ENCODE measurements at places on chromosomes 12 and 14.
A peak's percentile ranks its signal among the peaks of the same experiment; 100 is the strongest.

GRCh38 chr12:48978291-48978740, at the start of gene WNT1:
TSS of gene WNT1 (plus strand) at chr12:48978322. CDS start at chr12:48978651, 329 bp downstream.
- DNase-seq = no peak

- no peak for DNase-seq
Measured at GRCh38 chr12:89943463-89943862, 234.8 kb upstream of the ATP2B1 start.

GRCh38 chr14:22096514-22096895, 422.9 kb upstream of the OR4E1 start:
- no peak for DNase-seq

- no peak for DNase-seq
Measured at GRCh38 chr12:113298861-113299545, 35.9 kb downstream of the SLC8B1 start.

DNA sequence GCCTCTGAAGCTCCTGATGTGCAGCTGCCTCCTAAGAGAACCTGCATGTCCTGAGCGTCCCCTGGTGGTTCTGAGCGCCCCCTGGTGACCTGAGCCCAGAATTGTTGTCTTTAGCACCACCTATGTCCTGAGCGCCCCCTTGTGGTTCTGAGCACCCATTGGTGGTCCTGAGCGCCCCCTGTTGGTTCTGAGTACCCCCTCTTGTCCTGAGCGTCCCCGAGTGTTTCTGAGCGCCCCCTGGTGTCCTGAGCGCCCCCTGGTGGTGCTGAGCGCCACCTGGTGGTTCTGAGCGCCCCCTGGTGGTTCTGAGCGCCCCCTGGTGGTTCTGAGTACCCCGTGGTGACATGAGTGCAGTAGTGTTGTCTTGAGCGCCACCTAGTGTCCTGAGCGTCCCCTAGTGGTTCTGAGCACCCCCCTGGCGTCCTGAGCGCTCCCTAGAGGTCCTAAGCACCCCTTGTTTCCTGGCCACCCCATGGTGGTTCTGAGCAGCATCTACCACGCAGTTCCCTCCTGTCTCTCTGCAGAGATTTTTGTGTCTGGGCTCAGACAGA, 782.5 kb downstream of the TMEM121 start:
- peak; percentile 64 for DNase-seq

- no peak for DNase-seq
Measured at GRCh38 chr14:44384093-44384492, 123.0 kb downstream of the FSCB start.
